ENCODE measurements at places on chromosomes 4 and X.

DNA sequence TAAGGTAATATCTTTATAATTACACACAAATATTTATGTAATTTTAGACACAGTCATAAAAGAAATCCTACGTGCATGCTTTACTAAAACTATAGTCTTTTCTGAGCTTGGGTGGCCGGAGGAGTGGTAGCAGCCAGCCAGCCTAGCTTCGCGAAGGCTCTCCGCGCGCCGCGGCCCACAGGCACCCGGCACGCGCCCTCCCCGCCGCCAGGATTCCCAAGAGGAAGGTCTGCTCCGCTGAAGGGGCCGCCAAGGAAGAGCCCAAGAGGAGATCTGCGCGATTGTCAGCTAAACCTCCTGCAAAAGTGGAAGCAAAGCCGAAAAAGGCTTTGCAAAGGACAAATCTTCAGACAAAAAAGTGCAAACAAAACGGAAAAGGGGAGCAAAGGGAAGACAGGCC is 8.7 kb upstream of the PJA1 start:
- peak; percentile 31 for DNase-seq

DNA sequence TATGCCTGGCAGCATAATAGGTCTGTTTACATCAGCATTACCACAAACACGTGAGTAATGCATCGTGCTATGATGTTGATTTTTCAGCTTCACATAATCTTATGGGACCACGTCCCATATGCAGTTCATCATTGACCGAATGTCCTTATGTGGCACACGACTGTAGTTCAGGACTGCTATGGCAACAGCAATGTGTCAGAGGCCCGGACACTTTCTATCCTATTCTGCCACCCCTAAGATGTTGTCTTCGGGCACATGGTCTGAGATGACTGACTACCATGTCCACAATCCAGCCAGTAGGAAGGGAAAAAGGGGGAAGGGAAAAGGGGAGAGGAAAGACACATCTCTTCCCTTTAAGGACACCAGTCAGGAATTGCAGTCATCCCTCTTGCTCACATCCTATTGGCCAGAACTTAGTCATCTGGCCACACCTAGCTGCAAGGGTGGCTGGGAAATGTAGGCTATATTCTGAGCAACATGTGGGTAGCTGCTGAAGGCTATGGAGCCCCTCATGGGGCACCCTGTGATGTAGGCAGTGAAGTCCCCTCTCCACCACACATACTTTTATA is 196.0 kb upstream of the RBPJ start:
- DNase-seq = no peak

GRCh38 chrX:46758956-46759644 is at the start of gene SLC9A7:
TSS of gene SLC9A7 (minus strand) at chrX:46759118. CDS start at chrX:46759029, 89 bp downstream.
- DNase-seq = no peak

- DNase-seq = no peak
These were observed 10.0 kb upstream of the ELF4 start for GRCh38 chrX:130120321-130120731.

- DNase-seq = no peak
These were observed 490.8 kb downstream of the RAPGEF2 start for GRCh38 chr4:159593681-159594080.

DNA sequence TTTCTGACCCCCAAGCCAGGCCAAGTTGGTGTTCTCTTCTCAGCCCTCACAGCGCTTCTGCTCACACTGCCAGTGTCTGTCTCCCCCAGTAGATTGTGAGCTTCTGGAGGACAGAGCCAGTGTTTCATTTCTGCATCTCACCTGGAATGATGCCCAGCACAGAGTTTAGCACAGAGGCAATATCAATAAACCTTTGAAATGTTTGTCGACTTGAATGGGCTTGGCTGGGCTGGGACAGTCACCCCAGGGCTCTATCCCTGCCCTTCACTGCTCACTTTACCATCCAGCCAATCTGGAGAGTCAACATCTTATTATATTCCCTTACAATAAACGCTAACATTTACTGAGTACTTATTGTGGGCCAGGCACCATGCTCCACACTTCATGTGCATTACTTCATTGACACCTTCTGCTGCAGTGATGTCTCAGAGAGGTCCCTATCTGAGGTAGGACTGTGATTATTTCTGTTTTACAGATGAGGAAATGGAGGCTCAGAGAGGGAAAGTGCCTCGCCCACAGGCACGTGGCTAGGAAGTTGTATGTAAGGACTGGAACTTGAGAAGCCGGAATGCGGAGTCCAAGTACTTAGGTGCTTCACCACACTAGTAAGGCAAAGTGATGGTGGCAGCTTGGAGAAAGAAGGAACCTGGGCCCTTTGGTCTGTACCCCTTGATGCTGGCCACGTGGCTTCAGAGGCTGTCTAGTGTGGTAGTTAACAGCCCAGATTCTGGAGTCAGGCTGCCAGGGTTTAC is 19.5 kb downstream of the EFNB1 start:
- no peak for DNase-seq

GRCh38 chr4:141306331-141306730 is 85.6 kb downstream of the ZNF330 start:
- no peak for DNase-seq

DNA sequence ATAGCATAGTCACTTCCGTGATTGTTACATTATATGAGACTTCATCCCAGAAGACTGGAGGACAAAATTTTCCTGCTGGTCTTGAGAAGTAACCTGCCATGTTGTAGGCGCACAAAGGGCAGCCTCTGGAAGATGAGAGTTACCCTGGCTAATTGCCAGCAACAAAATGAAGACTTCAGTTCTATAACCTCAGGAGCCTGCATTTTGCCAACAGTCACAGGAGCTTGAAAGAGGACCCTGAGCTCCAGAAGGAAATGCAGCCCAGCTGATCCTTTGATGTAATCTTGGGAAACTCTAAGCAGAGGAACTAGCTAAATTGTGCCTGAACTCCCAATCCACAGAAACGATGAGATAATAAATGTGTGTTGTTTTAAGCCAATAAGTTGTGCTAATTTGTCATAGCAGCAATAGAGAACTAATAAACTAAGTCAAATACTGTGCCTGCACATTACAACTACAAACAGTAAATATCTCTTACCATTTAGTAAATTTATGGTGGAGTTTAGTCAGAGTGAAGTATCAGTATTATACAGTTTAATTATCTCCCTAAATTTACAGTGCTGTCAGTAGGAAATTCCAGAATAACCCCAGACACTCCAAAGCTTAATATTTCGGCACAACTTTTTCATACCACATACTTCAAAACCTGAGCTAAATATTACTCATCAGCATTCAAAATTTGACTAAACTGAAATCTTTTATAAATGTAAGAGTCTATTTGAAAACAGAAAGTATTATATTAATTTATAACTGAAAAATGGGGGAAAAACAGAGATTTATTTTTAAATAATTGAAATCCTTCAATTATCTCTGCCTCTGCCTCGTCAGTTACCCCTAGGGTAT is 90.1 kb upstream of the MAPK10 start:
- DNase-seq = no peak

DNA sequence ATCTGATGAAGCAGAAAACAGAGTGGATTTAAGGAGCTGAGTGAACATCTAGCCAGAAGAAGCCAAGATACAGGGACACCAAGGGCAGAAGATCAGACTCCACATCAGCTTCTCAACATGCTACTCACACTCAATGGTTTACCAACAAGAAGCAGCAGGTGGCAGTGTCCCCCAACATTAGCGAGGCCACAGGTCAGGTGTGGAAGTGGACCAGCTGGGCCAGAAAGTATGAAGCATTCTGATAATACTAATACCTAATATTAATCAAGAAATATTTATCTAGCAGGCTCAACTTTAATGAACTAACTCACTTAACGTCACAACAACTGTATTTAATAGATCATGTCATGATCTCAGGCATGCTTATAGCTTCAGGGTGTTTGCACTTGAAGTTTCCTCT is 73.4 kb upstream of the TTC29 start:
- peak; percentile 78 for DNase-seq

DNA sequence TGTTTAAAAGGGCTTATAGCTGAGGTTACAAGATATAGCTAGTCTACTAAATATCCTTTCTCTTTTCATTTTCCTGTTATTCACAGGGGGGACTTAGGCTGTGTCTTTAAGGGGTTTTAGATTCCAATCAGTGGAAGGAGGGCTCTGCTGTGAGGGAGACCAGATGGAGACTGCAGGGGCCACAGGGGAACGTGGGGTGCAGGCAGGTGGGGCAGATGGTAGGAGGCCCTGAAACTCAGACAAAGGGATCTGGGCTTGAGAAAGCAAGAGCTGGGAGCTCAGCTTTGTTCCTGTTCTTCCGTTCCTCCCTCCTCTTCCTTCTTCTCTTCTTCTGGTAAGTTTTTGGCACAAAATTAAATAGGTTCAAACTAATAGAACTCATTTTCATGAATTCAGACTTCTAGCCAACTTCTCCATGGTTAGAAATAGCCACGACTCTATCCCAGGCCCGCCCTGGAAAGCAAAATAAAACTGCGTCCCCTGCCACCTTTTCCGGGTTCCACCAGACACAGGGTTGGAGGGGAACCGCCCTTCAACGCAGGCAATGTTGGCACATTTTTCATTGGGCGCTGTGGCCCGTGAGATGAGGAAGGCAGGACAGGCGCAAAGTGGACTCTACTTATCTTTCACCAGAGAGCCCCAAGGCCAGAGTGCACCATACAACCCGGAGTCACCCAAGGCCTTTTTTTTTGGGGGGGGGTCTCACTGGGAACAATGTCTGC is 3.5 kb upstream of the TMSB4X start:
- no peak for DNase-seq
